NCI-H2107 (cell line): ENCODE measurements at places on chromosomes 2 and 18.

DNA sequence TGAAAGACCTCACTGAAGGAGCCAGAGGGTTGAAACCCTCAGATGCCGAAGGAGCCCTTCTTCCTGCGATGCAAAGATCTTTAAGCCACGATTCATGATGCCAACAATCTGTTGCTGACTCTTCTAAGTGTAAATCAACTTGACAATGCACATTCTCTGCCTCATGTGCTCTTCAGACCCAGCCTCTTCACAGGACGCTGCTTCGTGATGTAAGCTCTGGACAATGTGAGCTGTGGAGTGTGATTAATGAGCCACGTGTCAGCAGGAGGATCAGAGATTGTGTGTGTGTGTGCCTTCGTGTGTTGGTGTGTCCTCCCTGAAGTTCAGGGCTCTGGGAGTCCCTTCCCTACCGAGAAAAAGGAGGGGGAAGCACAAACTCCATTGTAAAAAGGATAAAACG lies 26.5 kb upstream of the TWIST2 start:
- no peak for DNase-seq

- DNase-seq, result no peak
Observed at GRCh38 chr2:16093639-16094529, 153.5 kb downstream of the MYCN start.

DNA sequence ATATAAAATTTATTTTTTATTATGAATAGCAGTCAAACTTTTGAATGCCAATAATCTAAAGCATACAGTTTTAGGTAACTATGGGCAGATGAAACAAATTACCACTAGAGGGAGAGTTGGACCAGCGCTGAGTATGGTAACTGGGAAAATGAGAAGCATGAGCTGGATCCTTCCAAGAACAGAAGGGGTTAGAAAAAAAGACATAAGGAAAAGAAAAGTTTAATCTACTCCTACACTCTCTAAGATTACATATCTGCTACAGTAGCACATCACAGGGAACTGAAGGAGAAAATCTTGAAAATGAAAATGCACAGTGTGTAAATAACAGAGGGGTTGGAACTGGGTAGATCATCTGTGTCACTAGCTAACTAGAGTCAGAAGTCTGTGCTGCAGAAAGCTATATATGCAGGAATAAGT lies 15.5 kb downstream of the REG3G start:
- no peak for DNase-seq

- DNase-seq, result no peak
Observed at GRCh38 chr2:8087480-8087840, 594.4 kb upstream of the ID2 start.

GRCh38 chr18:25726298-25726697 lies 364.1 kb downstream of the SS18 start:
- no peak for DNase-seq

DNA sequence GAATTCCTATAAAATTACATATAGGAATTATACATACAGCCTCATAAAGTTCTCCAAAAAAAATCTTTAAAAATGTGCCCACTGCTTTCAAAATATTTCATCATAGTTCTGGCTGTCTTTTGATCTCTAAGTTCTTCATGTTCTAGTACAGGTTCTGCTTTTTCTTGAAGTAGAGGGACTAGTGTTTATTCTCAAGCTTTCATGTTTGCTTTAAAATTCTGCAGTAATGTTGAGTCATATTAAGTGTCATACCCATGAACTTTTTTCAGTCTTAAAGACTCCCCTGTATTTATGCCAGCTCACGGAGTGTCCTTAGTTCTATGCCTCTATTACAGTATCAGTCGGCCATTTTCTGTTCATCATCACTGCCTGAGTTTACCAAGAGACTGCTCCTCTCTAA lies 54.8 kb upstream of the CCDC141 start:
- DNase-seq, result no peak

GRCh38 chr18:68742206-68742605 lies 27.3 kb upstream of the TMX3 start:
- no peak for DNase-seq

GRCh38 chr2:54760310-54760709 lies 36.8 kb downstream of the EML6 start:
- no peak for DNase-seq

GRCh38 chr2:160336635-160337034 lies 136.6 kb upstream of the ITGB6 start:
- no peak for DNase-seq
